ENCODE measurements at places on chromosomes 5 and 9.

GRCh38 chr9:133323211-133323610 is 12.8 kb downstream of the SURF6 start:
- no peak for DNase-seq

- DNase-seq, result no peak
Measured at GRCh38 chr9:73131461-73131860, 20.2 kb upstream of the ANXA1 start.

DNA sequence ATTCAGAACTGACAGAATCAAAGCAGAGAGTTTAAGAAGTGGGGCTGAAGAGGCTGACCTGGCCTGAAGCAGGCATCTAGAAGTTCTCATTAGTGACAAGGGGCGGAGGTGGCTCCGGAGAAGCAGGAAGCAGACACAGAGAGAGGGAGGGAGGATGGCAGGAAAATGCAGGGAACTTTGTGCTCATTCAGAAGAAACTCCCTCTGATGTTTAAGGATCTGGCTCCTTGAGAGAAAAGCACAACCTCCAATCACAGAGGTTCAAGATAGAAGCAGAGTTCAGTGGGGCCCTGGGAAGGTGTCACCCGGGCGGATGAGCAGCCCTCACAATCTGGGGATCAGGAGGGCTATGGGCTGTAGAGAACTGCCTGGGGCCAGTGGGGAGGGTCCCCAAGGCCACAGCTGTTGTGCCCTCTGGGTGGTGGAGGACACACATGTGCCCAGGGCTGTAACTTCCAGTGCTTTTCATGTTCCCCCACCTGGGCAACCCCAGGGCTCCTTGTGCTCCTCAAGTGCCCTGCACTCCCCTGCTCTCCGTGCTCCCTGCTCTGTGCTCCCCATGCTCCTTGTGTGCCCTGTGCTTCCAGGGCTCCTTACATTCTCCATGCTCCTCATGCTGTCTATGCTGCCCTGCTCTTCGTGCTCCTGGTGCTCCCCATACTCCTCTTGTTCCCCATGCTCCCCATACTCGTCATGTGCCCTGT is 51.4 kb downstream of the TRIP13 start:
- DNase-seq, result no peak

- DNase-seq, result no peak
Measured at GRCh38 chr9:71608825-71609447, 159.4 kb downstream of the CEMIP2 start.

DNA sequence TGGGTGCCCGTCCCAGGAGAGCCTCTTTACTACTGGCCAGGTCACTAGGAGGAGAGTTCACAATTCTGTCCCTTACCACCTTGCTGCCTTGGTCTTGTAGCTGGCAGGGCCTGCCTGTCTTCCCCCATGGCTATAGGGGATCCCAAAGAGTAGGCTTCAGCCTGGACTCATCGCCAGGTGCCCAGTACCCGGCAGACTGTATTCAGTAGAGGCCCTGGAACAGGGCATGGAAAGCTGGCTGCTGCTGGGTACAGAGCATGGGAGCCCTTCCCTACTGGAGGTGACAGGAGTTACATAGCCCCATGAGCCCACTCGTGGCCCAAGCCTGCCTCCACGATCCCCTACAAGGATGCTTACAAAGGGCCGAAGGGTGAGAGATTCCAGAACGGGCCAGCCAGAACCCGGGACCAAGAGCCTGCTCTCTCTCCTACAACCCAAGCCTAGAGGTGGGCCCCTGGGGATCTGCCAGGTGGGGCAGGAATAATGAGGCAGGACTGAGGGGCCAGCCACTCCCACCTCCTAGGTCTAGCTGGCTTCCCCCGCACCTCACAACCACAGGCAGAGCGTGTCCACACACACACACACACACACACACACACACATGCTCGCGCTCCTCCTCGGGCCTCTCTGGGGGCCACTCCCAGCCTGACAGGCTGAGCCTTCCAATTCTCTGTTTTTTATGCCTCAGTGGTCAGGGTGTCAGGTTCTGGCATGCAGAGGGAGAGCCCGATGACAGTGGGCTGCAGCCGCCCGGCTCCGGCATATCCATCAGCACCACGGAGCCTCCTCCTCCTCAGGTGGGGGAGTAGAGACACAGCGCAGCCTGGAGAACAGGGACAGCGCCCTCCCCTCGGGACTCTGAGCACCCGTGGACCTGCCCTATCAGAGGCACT is 186.0 kb downstream of the PAX5 start:
- DNase-seq, result no peak

DNA sequence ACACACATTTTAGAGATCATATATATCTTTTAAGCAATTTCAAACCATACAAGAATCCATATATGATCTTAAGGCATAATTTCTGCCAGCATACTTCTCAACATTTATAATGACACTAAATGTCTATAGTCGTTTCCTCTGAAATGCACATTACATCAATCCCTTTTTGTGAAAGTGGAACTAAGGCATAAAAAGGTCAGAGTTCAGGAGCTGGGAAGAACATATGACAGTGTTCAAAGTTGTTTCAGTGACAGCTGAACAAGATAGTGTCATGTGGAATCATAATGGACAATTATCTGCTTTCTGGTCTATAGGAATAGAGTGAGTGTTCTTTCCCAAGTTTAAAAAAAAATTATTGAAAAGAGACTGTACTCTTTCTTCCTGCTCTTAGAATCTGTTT is 2.4 kb upstream of the MOB3B start:
- no peak for DNase-seq

DNA sequence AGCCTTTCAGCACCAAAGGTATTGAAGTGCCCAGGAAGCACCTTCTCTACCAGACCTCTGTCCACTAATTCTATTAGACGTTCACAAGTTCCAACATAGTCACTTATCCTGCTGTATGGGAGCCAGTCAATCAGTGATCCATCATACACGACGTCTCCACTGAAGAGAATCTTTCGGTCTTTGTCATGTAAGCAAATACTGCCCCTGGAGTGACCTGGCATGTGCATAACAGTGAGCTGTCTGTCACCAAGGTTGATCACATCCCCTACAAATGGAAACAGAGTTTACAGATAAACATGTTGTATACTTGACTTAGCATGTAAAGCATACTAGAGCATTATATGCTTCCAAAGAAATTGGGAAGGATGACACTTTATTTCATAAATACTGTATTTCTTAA is 13.3 kb downstream of the MBLAC2 start:
- no peak for DNase-seq

- DNase-seq, result no peak
Measured at GRCh38 chr9:136521537-136521936, 24.3 kb downstream of the NOTCH1 start.

- DNase-seq, result no peak
Measured at GRCh38 chr9:88809355-88810161, 181.7 kb upstream of the S1PR3 start.

DNA sequence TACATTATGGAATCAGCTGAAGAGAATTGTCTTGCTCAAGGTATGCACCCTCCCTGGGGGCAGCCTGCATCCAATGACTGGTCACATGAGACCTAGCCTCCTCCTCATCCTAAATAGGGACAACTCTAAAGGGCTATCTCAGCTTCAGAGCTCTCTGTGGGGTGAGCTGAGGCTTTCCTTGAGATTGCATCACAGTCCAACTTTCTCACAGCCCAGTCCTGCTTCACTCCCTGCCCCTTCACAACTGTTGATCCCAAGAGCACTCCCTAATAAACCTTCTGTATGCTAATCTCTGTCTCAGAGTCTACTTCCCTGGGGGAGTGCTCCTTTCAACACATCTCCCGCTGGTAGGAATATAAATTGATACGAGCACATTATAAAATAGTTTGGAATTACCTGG is 44.1 kb upstream of the ERBIN start:
- no peak for DNase-seq

DNA sequence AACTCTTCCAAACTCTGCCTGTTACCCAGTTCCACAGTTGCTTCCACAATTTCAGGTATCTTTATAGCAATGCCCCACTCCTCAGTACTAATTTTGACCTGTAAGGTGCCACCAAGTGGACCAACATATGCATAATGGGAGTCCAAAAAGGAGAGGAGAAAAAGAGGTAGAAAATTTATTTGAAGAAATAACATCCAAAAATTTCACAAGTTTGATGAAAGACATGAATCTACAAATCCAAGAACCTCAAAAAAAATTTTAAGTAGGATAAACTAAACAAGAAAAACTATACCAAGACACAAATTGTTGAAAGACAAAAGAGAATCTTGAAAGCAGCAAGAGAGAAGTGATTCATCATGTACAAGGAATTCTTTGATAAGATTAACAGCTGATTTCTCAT is 79.8 kb downstream of the BARX1 start:
- DNase-seq, result no peak
